ENCODE measurements at places on chromosomes 3 and 15.

GRCh38 chr3:192339214-192339613 lies 388.1 kb downstream of the FGF12 start:
- H3K4me1 ChIP-seq = no peaks in the 10 kb centered on the region
- DNase-seq = no peak
- no peak overlapping the region for H3K27ac ChIP-seq

DNA sequence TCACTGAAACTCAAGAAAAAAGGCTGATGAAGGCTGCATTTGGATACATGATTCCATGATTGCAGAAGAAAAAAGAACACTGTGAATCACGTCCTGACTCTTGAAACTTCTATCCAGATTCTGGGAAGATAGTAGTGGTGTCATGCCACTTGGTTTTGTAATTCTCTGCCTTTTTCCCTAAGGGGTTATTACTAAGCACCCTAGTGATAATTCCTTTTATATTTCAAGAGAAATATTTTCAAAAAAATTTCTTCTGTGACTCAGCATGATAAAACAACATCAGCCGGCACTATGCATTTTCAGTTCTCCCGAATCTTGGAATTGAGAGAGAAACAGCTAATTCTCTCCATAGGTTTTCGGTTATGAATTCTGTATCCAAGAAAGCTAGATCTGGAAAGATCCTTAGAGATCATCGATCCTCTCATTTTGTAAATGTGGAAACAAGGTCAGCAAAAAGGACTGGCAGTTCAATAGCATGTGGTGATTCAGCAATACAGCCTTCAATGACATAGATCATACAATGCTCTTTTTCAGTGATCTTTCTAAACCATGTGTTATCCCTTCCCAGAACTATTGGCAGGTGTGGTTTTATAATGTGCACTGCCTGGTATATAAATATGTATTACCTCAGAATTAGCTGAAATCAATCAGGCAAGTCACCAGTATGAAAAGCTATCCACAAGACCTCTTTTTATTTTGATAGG lies 42.6 kb upstream of the TP63 start:
- H3K4me3 ChIP-seq = no peak overlapping the region
- DNase-seq = no peak
- H3K27ac ChIP-seq = no peak overlapping the region
- H3K27me3 ChIP-seq = no peaks in the 10 kb centered on the region

DNA sequence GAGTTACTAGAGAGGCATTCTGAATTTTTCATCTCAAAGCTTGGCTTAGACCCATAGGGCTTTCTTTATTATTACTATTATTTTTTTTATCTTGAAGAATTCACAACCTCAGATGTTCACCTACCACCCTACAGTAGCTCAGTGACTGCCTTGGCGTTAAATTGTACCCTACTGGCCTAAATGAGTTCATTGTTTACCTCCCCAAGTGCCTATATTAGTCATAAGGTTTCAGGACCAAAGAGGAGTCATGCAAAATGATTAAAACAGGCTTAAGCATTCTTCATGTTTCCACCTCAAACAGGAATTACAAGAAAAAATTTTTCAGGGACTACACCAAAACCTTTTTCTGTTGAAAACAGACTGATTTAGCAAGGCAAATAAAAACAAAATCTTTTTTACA lies 751.5 kb downstream of the SQOR start:
- no peaks in the 10 kb centered on the region for H3K36me3 ChIP-seq
- H3K4me1 ChIP-seq = no peaks in the 10 kb centered on the region
- no peak for DNase-seq
- H3K27ac ChIP-seq = no peak overlapping the region
- no peak overlapping the region for H3K4me3 ChIP-seq
- no peaks in the 10 kb centered on the region for H3K27me3 ChIP-seq

DNA sequence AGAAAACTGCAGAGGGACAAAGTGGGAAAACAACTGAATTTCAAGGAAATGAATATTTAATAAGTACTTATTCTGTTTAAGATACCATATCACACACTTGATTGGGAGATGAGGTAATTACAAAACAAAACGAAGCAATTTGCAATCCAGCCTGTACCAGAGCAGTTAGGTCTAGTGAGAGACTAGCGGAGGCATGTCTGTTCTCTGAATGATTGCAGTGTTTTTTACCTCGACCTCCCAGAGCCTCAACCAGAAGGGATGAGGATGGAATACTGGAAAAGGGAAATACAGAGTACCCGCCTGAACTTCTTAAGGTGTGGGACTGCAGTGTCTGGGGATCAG lies 59.5 kb downstream of the PIK3CB start:
- no peak overlapping the region for H3K4me3 ChIP-seq
- peaks cover 20% of the 10 kb centered on the region for H3K4me1 ChIP-seq
- H3K27ac ChIP-seq = no peak overlapping the region
- no peak for DNase-seq

- no peak overlapping the region for H3K27ac ChIP-seq
- no peaks in the 10 kb centered on the region for H3K36me3 ChIP-seq
- no peak for DNase-seq
- H3K4me1 ChIP-seq = no peaks in the 10 kb centered on the region
Measured at GRCh38 chr3:86225461-86225860, 765.5 kb downstream of the VGLL3 start.

- peaks cover 15% of the 10 kb centered on the region for H3K4me1 ChIP-seq
- H3K27ac ChIP-seq = peak overlapping the region; percentile 73
- H3K36me3 ChIP-seq = no peaks in the 10 kb centered on the region
- no peaks in the 10 kb centered on the region for H3K27me3 ChIP-seq
Measured at GRCh38 chr3:172317984-172318383, 130.3 kb downstream of the GHSR start.

- H3K4me3 ChIP-seq = no peak overlapping the region
- no peak overlapping the region for H3K27ac ChIP-seq
- H3K27me3 ChIP-seq = peaks cover 7% of the 10 kb centered on the region
- no peaks in the 10 kb centered on the region for H3K4me1 ChIP-seq
Measured at GRCh38 chr3:30449290-30449632, 157.1 kb upstream of the TGFBR2 start.

DNA sequence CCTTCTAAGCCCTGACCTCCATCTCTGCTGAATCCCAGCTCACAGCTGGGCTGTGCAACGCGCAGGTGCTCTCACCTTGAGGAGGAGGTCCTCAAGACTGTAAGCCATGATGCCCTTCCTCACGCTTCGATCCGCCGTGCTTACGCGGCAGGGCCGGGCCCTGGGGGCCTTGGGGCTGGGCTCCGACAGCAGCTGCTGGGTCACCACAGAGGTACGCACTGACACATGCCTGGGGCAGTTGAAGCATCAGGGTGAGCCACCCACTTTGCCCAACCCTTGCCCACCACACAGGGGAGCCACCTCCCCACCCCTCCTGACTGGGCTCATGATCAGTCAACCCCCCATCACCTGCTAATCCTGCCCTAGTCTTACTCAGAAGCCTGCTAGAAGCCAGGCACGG lies 3.1 kb downstream of the CIDEC start:
- H3K36me3 ChIP-seq = no peaks in the 10 kb centered on the region
- no peak overlapping the region for H3K4me3 ChIP-seq

- peak within 1 kb of the TSS; percentile 82 for H3K4me3 ChIP-seq
- no peaks in the 10 kb centered on the region for H3K36me3 ChIP-seq
- no peaks in the 10 kb centered on the region for H3K27me3 ChIP-seq
- DNase-seq = peak; percentile 32
- no peaks in the 10 kb centered on the region for H3K4me1 ChIP-seq
Measured at GRCh38 chr3:10164546-10165393, at the start of gene IRAK2. IRAK2 (plus strand) TSS chr3:10164919; CDS start chr3:10164955, 36 bp downstream.

All from common myeloid progenitor, CD34-positive (primary cell).